ENCODE measurements at places on chromosomes 16 and 17.

- DNase-seq, result peak; percentile 47
Measured at GRCh38 chr17:8041249-8041928, 2.5 kb downstream of the ALOX15B start.

GRCh38 chr17:9828296-9829295 is 2.9 kb downstream of the GLP2R start:
- DNase-seq, result no peak

GRCh38 chr17:77437017-77437416 is 296.2 kb downstream of the SEC14L1 start:
- DNase-seq, result no peak

DNA sequence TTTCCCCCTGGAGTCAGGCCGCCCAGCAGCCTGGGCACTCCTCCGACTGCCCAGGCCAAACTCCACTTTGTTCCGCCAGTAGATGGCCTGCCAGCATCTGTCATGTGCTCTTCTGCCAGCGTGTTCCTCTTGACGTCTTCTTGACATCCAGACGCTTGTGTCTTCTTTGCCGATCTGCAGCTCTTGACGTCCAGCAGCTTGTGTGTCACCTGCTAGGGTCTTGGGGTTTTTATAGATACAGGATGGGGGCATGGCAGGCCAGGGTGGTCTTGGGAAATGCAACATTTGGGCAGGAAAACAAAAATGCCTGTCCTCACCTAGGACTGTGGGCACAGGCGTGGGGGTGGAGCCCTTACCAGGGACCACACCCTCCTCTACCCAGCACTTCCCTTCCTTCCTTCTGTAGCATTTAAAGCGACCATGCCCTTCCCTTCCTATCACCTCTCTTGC is 88.7 kb downstream of the BMERB1 start:
- no peak for DNase-seq

- DNase-seq, result no peak
Measured at GRCh38 chr16:57538235-57538721, 1.9 kb upstream of the CCDC102A start.

GRCh38 chr17:3978421-3979289 is 14.4 kb upstream of the ATP2A3 start:
- no peak for DNase-seq

DNA sequence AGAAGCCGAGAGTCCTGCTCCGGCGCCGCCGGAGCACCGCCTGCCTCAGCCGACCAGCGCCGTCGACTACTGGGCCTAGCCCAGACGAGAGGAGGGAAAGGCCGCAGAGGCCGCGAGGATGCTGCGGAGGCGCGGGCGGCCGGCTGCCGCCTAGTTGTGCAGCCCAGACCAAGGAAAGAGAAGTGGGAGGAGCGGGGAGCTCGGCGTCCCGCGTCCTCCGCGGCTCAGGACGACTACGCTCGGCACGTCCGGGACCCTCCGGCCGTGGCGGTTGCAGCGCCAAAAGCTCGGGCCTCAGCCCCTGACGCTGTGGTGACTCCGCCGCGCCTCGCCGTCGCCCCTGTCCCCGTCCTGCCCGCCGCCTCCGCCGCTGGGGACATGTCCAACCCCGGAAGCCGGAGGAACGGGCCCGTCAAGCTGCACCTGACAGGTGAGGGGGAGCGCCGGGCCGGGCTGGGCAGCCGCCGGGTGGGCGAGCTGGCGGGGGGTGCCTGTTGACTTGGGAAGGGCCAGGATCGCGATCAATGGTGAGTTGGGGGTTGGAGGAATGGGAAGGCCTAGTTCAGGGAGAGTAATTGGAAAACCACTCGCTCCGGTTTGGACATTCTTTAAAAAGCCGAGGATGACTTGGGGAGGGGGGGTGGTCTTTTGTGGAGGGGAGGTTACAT is 37.7 kb downstream of the RNF135 start:
- peak; percentile 52 for DNase-seq

DNA sequence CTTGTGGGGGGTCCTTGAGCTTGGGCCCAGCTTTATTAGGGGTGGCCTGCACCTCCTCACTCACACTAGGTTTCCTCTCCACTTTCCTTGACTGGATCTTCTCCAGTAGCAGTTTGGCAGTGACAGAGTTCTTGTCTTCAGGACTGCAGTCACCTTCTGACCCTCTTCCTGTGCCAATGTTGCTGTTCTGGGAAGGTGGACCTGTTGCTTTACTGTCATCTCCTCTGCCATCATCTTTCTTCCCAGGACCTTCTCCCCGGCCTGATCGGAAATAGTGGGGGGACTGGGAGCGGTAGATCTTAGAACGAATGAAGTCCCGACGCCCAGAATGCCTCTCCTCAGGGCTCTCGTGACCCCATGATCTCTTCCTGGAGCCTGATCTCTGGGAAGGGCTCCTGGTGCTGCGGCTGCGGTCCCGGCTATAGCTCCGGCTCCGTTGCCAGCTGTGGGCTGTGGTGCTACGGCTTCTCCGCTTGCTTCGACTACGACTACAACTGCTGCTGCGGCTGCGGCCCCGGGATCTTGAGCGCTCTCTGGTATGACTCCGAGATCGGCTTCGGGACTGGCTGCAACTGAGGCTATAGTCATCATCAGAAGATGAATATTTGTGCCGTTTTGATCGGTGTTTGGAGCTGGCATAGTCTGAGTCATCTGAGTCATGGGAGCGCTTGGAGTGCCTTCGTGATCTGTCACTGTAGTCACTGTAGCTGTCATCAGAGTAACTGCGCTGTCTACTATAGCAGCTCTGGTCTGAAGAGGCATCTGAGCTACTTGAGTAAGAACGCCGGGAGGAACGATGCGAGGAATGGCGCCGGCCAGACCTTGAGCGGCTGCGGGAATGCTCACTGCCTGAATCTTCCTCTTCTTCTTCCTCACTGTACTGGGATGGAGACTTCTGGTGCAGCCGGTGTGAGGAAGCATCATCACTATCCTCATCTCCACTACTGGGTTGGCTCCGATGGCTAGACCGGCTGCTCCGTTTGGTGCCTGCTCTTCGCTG is 9.5 kb upstream of the ITGA2B start:
- no peak for DNase-seq

DNA sequence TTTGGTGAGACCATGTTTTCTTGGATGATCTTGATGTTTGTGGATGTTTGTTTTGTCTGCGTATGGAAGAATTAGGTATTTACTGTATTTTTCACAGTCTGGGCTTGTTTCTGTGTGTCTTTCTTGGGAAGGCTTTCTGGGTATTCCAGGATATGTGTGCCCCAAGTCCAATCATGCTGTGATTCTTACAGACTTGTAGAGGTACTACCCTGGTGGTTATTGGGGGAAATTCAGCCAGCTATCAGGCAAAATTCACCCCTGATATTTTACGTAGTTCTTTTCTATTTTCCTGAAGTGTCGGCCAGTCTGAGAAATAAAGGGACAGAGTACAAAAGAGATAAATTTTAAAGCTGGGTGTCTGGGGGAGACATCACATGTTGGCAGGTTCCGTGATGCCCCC is 33.4 kb upstream of the ARL4D start:
- DNase-seq, result no peak

DNA sequence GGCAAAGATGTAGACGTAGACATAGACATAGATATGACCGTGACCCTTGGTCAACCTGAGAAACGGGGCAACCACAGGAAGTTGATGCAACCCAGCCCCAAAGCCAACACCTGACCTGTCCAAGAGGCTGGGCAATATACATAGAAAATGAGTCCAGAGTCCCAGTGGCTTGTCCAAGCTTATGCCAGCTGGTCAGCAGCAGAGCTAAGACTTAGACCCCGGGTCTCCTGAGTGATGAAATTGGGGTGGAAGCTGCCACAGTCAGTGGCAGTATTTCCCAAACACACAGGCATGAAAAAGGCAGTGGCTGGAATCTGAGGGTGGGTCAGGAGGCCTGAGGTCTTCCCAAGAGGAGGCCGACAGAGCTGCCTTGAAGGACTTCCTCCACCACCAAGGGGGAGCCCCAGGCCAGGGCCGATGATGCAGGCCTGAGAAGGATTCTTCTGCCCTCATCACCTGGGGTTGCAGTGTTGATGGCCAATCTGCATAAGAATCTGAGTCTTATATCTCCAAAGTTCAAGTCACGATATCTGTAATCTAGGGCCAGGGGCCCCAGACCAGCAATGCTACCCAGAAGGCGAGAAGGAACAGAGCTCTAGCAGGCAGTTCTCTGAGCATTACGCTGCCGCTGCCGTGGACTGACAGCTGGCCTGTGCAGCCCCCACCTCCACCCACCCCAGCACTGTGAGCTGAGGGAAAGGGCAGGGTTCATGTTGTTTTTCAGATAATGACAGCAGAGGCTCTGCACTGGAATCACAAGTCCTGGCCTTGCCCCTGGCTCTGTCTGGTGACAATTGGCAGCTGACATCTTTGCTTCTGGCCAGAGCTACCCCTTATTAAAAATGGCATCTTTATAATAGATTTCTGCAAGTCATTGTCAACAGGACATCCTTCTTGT is 72.7 kb downstream of the GNAO1 start:
- DNase-seq, result no peak

DNA sequence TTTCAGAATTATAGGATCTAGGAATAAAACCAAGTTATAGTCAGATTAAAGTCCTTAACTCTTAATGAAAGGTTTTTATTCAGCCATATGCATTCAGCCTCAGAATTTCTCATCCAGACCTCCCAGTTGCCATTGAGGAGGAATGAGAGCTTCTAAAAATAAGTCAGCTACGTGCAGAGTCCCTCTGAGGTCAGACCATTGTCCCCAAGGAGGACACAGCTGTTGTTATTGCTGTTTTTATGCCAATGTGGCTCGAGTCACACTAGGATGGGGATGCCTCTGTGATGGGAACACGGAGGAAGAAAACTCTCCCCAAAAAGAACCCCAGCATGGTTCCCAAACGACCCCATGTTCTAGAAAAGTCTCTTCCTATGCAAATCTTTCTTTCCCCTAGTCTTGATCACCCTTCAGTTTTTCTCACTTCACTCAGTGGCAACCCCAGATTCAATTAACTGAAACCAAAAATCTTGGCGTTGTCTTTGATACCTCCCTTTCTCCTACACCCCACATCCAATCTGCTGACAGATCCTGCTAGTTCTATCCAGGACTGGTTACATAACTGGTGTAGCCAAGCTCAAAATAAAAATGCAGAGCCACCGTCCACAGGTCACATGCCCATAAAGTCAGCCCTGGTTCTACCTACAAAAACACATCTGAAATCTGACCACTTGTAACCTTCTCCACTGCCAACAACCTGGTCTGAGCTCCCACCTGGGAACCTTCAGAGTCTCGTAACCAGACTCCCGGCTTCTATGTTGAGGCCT is 138.2 kb upstream of the ERCC4 start:
- DNase-seq, result no peak

DNA sequence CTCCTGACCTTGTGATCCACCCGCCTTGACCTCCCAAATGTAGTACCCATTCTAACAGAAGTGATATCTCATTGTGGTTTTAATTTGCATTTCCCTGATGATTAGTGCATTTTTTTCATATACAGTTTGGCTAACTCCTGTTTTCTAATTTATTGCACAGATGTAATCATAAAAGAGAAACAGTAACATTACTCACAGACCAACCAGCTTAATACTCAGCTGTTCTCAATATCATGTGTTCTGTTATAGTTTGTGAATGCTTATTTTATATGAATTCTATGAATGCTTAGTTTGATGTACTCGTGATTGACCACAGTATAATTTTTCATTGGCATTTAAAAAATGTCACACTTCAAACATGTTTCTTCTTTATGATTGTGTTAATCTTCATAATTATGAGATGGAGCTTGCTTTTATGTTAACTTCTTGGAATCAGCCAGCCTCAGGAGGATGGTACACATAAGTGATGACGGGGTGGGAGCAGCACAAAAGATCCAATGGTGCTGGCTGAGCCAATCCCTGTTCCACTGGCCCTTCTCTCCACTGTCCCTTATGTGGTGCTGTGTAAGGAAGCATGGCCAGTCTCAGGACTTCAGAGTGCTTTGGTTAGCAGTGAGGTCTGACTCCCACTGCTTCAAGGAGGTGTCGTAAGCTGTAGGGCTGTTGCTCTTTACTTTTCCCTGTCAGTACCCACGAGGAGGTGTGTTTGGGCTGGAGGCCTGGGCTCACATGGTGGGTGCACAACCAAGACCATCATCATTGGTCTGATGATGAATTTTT is 191.0 kb downstream of the SPECC1 start:
- no peak for DNase-seq

DNA sequence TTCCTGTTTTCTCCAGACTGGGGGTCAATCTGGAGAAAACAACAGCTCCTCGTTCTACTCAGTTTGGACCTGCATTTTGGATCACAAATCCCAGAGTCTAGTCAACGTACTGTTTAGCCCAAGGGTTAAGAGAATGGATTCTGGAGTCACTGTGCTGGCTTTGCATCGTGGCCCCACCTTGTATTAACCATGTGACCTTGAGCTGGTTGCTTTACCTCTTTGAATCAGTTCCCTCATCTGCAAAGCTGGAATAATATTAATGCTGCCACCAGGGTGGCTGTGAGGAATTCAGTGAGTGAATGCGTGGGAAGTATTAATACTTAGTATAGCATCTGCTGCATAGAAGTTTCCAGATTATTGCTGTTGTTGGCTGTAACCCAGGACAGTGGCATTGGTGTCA is 11.3 kb upstream of the DHRS7C start:
- DNase-seq, result no peak

GRCh38 chr16:13056607-13057006 is 155.2 kb downstream of the SHISA9 start:
- DNase-seq, result no peak

- no peak for DNase-seq
Measured at GRCh38 chr16:60204181-60204580, 1470.1 kb upstream of the GOT2 start.

- DNase-seq, result no peak
Measured at GRCh38 chr17:31051506-31051905, 43.3 kb upstream of the NF1 start.

DNA sequence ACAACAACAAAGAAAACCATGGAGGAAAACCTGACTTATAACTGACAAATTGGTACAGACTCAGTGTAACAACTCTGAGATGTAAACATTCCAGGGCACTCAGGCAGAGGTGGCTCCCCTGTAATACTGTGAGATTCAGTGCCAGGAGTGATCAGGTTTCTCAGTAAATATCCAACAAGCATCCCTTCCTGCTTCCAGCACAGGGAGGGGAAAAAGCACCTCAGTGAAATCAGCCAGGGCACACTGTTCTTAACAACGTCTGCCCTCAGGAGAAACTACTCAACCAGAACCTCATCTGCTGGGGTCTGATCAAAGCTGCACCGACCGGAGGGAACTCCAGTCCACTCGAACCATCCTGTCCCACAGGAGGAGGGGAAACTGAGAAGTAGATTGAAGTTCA is 52.3 kb downstream of the AMFR start:
- no peak for DNase-seq

DNA sequence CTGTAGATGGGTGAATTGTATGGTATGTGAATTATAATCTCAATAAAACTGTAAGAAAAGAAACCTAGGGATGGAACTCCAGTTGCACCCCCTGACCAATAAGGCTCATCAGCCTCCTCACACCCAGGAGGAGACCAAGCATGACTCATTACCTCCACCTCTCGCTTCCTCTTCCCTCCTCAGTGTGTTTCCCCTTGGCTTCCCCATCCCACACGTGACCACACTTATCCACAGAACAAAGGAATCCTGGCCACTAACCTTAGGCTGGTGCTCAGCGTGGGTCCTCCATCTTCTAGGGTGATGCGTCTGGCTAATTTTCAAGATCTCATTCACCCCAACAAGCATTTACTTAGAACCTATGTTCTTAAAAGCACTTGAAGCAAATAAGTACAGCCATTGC is 36.2 kb upstream of the MAP3K14 start:
- no peak for DNase-seq

Measured in activated naive CD4-positive, alpha-beta T cell treated with anti-CD3 and anti-CD28 coated beads, Interleukin-2, amount 50 U/mL, for 16 hours (primary cell).